ENCODE measurements at places on chromosomes 4 and X. TPM values are rescaled to one million over a fixed set of nuclear protein-coding genes. Genes with fewer than 3 reads are reported as not detected.

- no peak for DNase-seq
These were observed 151.9 kb upstream of the DIPK2B start for GRCh38 chrX:45352611-45353010.

DNA sequence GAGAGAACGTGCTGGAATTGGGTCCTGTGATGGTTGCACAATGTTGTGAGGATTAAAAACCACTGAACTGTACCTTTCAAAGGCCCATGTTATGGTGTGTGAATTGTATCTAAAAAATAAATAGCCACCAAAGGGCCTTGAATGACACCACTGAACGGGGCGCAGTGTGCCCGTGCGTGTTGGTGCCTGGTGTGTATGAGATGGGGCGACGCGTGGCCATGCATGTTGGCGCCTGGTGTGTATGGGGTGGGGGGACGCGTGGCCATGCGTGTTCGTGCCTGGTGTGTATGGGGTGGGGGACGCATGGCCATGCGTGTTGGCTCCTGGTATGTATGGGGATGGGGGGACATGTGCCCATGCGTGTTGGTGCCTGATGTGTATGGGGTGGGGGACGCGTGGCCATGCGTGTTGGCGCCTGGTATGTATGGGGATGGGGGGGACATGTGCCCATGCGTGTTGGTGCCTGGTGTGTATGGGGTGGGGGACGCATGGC, 66.6 kb upstream of the HELT start:
- no peak for DNase-seq

GRCh38 chr4:137343221-137343620, 189.1 kb downstream of the PCDH18 start:
- DNase-seq, result no peak

The YY2 gene
- total RNA-seq, result 2.1 TPM

- no peak for DNase-seq
These were observed 940.7 kb downstream of the PCDH7 start for GRCh38 chr4:31660916-31661315.

The LSM6 gene
- 45.6 TPM for total RNA-seq

GRCh38 chr4:124224256-124224655, 488.3 kb downstream of the ANKRD50 start:
- no peak for DNase-seq

DNA sequence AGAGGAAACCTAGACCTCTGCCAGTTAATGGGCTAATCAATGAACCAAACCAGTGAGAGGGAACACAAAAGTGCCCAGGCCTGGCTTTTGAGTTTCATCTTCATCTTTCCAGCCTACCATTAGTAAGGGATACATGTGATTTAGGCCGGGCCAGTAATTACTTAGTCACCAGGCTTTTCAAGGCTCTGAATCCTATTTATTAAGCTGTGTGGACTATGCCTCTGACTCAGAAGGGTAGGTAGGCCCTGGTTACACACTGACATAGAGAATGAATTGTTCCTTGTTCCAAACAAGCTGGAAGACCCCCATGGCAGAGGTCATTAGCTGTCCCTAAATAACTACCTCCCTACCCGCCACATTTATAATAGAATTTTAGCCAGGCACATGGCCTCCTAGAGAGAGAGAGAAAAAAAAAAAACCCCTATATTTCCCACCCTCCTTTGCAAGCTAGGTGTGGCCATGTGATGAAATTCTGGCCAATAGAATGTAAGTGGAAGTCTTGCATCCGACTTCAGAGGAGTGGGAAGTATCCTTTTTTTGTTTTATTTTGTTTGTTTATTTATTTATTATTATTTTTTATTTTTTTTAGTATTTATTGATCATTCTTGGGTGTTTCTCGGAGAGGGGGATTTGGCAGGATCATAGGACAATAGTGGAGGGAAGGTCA, 112.3 kb upstream of the BCOR start:
- DNase-seq, result no peak

- DNase-seq, result no peak
These were observed 128.1 kb downstream of the LAS1L start for GRCh38 chrX:65406532-65406931.

DNA sequence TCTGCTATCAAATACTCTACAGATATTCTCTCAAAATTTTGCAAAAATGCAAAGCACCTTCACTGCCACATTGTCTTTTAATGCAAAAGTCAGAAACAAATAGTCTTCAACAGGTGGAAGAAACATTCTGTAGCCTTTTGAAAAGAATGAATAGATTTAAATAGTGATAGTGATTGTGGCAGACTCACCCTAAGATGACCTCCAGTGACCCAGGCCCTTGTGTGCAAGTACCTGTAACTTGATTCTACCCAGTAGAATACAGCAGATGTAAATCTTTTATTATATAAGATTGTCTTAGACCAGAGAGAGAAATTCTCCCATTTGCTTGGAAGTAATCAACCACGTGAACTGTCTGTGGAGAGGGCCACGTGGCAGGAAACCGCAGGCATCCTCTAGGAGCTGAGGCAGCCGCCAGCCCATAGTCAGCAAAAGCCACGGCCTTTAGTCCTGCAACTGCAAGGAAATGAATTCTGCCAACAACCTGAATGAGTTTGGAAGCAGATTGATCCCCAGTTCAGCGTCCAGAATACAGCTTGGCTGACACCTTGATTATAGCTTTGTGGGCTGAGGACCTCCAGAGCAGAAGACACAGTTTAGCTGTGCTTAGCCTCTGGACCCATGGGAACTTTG, 272.5 kb downstream of the ARHGAP10 start:
- DNase-seq, result no peak

GRCh38 chr4:103895876-103896465, 176.2 kb upstream of the TACR3 start:
- no peak for DNase-seq

DNA sequence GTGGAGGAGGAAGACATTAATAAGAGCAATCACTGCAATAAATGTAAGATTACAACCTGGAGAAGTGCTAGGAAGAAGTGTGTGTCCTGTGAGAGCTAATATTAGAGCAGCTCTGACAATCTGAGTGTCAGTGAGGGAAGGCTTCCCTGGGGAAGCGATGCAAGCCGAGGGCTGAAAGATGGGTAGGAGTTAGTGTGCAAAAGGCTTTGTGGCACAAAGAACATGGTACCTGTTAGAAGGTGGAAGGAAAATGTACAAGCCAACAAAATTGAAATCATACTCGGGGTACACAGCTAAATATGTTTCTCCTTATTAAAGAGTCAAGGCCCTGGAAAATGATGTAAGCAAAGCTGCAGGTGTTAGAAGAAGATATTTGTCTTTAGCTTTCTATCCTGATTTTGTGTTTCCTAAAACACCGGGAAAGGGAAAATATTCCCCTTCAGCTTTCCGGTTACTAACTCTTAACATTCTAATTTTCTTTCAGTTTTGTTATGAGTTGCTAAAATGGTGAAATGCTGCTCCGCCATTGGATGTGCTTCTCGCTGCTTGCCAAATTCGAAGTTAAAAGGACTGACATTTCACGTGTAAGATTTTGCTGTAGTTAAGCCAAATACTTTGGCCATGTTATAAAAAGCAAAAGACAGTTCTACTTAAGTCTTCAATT, 808 bp downstream of the THAP6 start:
- DNase-seq, result no peak

DNA sequence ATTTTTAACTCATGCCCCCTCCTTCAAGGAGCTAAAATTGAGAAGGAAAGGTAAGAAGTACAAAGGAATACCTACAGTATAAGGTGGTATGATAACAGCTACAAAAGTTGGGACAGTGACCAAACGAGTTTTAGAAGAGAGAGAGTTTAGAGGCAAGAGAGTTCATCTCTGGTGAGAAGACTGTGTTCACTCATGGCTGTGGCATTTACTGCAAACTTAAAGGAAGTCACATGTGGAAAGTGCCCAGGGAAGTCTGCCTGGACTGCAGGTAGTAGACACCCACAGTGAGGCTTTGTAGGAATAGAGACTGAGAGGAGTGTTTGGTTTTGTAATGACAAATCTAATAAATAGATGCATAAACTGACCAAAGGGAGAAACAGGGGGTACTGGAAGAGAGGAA, 493.5 kb downstream of the IL15 start:
- DNase-seq, result peak; percentile 3

The C4orf46 gene
- 9.8 TPM for total RNA-seq

DNA sequence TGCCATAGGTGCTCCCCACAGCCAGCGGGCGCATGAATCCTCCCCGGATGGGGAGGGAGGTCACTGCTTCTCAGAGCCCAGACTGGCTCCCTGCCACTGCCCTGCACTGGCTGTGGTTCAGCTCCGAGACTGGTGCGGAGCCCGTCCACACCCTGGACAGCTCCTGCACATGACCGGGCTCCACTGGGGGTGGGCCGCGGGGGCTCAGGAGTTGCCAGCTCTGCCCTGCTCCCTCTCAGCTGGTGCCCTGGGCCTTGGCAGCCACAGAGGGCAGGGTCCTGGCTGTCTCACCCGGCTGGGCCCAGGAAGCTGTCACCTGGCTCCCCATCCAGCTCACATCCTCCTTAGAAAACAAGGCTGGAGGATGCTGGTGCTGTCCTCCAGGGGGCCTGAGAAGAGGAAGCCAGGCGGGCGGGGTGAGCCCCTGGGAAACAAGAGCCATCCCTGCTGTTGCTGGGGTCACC, 64.9 kb upstream of the ADRA2C start:
- DNase-seq, result no peak

The AFM gene
- not detected for total RNA-seq

The OPN1MW2 gene
- total RNA-seq, result not detected

The HCFC1 gene
- 79.9 TPM for total RNA-seq

The XKRX gene
- 1.2 TPM for total RNA-seq

DNA sequence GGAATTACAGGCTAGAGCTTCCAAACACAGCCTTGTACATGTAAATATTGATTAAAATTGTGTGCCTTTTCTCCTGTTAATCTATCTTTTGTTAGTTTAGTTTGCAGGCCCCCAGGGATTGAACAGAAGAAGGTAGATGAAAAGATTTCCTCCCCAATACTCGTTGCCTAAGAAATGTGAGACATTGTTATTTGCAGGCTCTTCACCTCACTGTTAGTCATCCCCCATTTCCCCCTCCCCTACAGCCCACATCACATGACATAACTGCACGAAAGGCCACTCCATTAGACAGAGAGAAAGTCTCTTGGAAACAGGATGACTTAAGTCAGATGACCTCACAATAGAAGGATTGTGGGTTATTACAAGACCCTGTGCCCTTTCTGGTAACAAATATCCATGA, 13.3 kb upstream of the MID1 start:
- DNase-seq, result peak; percentile 52

The DCAF4L1 gene
- 0.23 TPM for total RNA-seq

The XPNPEP2 gene
- total RNA-seq, result not detected

- DNase-seq, result no peak
These were observed 618 bp downstream of the RBBP7 start for GRCh38 chrX:16869393-16870094.

The GJB1 gene
- total RNA-seq, result not detected

DNA sequence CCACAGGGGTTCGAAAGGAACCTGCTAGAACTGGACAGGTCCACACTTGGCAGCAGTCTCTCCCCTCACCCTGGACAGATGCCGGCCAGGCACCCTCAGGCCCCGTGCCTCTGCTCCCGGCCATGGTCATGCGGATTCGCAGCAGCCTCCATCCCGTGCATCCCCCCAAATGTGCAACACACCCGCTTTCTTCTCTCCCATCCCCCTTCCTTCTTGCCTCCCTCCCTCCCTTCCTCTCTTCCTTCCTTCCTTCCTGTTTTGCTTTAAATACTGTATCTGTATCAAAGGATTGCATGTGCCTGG, 35.0 kb upstream of the HMX1 start:
- no peak for DNase-seq

The CCSER1 gene
- 4.1 TPM for total RNA-seq

DNA sequence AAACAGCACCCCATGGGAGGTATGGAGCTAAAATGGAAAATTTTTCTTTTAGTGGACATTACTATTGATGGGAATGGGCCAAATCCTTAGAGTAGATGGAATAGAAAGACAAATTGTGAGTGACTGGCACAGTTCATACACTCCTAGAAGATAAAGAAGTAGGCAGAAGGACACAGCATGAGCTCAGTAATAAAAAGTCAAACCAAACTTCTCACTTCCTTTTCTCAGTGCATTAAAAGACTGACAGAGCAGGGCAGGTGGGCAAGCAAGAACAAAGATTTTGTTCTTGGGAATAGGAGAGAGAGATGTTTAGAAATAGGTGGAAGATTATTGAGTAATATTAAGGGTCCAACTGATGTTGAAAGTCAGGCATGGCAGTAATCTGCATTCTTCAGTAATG, 132.5 kb downstream of the ATP10D start:
- DNase-seq, result no peak

GRCh38 chr4:92968556-92968955, 664.8 kb downstream of the GRID2 start:
- DNase-seq, result no peak

- DNase-seq, result no peak
These were observed 779.0 kb upstream of the SLIT2 start for GRCh38 chr4:19472666-19473065.

DNA sequence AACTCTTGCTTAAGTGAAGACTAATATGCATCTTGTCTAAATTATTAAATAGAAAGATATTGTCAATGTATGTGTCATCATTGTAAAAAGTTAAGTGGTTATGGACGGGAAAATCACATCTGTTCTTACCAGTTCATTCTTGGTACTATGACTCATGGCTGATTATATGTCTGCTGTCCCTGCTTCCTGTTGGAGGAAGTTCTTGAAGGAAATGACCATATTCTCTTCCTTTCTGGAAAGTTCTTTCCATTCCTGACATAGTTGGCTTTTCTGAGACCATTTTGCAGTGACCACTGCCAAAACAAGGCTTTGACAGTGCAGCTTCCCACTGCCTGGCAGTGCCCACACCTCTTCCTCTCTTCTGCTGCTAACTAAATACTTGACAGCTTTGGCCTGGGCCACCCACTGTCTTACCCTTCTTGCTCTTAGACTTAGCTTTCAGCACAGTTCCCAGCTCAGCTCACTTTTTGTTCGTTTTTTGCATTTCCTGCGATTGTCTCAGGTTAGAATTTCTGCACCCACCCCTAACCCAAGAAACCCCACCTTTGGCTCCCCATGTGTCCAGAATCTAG, 13.2 kb upstream of the CLDN24 start:
- DNase-seq, result peak; percentile 76

GRCh38 chr4:26253968-26254367, 66.8 kb upstream of the RBPJ start:
- no peak for DNase-seq

GRCh38 chr4:118325431-118325830, 27.4 kb downstream of the PRSS12 start:
- DNase-seq, result no peak

GRCh38 chr4:79987401-79987800, 85.6 kb downstream of the ANTXR2 start:
- no peak for DNase-seq

- DNase-seq, result no peak
These were observed 185.5 kb upstream of the TECRL start for GRCh38 chr4:64594723-64595122.
